DMS153 (cell line): ENCODE measurements at places on chromosomes 4 and X.

- DNase-seq, result no peak
Observed at GRCh38 chr4:118918388-118918787, 29.7 kb downstream of the SYNPO2 start.

DNA sequence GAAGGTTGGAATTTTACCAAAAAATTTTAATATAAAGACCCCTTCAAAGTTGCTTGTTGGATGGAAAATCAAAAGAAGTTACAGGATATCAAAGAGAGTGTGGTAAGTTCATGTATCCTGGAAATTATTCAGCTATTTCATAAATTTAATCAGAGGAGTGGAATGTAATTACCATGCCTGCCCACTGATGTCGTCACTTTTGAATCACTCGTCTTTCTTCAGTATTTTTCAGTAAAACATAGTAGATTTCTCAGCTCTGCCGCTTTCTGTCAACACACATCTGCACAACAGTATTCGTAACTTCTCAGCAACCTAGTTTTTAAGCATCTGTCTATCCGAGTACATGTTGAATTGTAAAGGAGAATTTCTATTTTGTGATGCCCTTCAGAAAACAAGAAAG is 2163.0 kb upstream of the AGA start:
- DNase-seq, result no peak

DNA sequence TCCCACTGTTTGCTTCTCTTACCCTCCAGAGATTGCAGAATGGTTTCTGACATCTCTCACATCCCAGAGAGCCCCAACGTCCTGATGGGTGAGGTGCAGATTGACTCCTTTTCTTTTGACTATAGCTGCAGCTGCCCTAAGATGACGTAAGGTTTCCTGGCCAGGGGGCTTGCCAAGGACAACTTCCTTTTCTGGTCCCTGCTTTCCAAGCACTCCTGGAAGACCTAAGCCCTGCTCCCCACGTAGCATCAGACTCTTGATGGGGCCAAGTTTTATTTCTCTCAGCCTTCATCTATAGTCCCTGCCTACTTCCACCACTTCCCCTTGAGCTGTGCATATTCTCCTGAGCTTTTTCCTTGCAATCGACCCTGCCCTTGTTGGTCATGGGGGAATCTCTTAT is 497.7 kb downstream of the IDS start:
- no peak for DNase-seq

GRCh38 chr4:6230502-6230785 is 30.1 kb upstream of the JAKMIP1 start:
- no peak for DNase-seq

- DNase-seq, result no peak
Observed at GRCh38 chrX:125287282-125287681, 32.4 kb upstream of the TEX13C start.

DNA sequence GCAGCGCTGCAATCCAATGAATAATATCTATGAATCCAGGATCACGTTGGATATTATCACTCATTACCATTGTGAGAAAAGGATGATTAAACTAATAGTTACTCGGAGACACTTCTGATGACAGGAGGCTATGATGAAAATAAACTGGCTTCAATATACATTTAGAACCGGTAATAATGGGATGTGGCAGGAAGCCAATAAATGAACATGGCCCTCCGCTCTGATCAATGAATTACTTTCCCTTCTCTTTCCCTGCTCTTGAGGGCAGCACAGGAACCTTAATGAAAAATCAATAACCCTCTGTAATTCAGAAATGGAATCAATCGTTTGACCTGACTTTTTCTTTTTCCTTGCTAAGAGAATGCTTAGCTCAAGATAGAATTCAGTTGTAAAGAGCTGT is 103.9 kb upstream of the PAQR3 start:
- no peak for DNase-seq

GRCh38 chrX:1767026-1767425 is 152.2 kb downstream of the ASMT start:
- no peak for DNase-seq

DNA sequence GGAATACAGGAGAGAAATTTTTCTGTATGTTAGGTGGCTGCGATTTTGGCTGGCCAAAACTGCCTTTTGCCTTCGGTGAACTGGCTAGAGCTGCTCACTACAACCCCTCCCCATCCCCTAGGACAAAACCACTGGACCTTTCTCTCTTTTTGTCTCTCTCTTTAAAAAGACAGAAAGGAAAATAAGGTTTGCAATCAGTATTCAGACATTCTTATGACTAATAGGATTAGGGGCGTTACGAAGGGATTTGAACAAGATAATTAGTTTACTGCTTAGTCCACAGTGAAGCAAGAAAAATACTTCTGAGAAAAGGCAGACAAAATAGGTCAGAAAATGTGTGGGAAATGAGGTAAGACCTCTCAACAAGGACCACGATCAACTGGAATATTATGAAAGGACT is 180.4 kb downstream of the SLIT2 start:
- no peak for DNase-seq

GRCh38 chr4:22237155-22237751 is 278.6 kb downstream of the ADGRA3 start:
- peak; percentile 60 for DNase-seq

DNA sequence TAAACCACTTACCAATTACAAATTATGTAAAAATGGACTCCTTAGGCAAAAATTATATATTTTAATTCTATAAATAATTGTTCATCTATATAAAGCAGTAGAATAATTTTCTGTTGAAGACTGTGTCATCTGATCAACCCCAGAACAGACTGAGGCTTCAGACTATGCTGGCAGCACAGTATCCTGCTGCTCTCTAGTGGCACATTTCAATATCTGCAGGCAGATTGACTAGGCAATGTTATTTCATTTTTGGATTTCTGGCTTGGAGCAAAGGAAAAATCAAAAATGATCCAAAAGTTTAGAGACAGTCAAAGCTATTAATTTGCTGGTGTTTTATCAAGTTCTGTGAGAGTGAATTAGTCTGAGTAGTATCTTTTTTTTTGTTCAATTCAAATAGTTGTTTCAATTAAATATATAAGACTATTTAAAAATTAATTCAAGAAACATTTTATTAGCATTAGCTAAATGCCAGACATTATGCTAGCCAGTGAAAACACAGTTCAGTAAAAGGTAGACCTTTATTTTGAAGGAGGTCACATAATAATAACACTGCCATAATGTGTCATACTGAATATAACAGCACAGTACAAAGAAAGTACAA is 21.3 kb upstream of the SULT1E1 start:
- peak; percentile 10 for DNase-seq

- DNase-seq, result no peak
Observed at GRCh38 chrX:112822892-112823291, 17.7 kb downstream of the AMOT start.

DNA sequence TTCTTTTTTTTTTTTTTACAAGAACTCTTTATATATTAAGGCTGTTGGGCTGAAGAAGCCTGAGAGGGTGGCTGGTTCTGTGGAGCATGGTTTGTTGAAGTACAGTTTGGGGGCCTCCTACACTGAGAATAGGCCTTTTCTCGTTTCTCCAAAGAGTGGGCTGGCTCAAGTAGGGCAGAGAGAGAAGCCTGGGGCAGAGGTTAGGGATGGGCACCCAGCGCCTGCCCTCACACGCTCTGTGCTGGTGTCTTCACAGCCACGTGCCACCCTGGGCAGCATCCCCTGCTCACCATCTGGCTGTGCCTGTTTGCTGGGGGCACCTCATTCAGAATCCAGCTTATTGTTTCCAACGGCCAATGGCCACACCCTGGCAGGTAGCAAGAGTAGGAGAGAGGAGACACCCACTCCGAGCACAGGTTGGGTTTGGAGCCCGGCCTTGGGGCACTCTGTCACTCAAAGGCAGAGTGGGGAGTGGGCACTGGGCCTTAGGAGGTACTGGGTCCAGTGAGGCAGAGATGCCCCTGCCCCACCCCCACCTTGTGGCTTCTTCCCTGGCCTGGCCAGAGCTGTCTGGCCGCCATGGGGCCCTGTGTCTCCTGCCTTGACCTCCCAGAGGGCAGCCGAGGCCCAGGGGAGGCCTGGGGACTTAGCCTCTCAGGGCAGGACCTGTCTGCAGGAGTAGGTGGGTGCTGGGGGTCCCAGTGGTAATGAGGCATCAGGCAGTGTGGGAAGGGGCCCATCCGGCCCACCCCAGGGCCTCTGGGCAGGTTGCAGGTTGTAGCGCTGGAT is 2.9 kb downstream of the MSANTD1 start:
- DNase-seq, result no peak

DNA sequence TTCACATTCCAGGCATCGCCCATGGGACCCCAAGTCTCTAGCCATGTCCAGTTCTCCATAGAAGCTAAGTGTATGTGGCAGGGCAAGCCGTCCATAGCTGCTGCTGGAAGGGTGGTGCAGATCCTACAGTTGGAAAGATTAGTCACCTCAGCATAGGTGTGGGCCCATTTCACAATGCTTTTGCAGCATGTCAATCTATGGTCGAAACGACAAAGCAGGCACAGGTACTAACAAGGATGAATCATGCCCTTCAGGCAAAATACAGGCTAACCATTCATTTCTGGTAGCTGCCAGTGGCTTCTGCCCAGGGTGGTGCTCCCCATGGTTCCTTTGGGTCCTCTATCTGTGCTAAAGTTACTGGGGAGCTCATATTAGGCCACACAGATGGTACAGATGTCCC is 225.2 kb downstream of the ADGRL3 start:
- no peak for DNase-seq
